SK-N-DZ (cell line): ENCODE measurements at places on chromosomes 2 and 18.

DNA sequence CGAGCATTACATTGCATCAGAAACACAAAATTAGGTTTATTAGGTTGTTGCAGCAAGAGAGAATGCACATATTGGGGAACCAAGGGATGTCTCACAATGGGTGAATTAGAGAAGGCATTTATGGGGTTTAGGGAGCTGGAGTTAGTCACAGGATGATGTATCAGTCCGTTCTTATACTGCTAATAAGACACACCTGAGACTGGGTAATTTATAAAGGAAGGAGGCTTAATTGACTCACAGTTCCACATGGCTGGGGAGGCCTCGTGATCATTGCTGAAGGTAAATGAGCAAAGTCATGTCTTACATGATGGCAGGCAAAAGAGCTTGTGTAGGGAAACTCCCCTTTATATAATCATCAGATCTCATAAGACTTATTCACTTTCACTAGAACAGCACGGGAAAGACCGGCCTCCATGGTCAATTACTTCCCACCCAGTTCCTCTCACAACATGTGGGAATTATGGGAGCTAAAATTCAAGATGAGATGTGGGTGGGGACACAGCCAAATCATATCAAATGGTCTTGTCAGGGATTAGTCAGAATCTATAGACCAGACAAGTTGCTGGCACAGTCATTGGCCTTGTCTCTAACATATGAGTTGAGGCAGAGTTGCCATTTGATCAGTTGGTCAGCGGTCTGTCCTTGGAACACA, 61.9 kb upstream of the RBMS1 start:
- no peak for DNase-seq

- no peak for DNase-seq
Measured at GRCh38 chr2:192381082-192381481, 186.3 kb upstream of the TMEFF2 start.

DNA sequence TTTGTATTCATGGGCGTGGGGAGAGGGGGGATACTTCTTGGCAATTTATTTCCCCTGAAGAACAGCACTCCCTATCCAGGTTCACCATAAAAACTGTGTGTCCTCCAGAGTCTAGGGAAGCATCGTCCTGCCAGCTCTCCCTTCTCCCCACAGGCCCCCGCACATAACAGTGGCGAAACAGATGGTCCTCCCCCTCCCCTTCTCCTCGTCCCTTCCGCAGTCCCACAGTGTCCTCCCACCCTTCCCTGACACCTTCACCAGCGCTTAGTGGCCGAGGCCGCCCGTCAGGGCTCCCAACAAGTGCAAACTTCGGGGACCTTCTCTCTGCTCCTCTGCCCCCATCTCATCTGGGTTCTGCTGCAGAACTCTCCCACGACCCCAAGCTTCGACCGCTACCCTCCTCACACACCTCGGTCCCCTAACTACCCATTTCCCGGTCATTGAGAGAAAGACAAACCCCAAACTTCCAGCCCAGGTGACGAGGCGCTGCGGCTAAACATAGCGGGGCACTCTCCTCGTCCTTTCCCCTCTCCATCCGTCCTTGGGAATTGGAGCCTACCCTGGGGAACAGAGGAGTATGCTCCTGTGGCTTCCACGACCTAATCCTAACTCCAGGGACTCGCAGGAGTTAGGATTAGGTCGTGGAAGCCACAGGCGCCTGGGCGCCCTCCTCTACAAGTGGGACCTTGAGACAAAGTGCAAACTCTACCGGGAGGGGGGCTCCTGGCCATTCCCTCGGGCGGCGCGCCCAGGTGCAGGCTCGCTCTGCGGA, 971 bp downstream of the ZNF385B start:
- DNase-seq: no peak

GRCh38 chr2:65062843-65063825, 6.9 kb downstream of the CEP68 start:
- no peak for DNase-seq

GRCh38 chr2:128958241-128958640, 639.6 kb upstream of the HS6ST1 start:
- no peak for DNase-seq

DNA sequence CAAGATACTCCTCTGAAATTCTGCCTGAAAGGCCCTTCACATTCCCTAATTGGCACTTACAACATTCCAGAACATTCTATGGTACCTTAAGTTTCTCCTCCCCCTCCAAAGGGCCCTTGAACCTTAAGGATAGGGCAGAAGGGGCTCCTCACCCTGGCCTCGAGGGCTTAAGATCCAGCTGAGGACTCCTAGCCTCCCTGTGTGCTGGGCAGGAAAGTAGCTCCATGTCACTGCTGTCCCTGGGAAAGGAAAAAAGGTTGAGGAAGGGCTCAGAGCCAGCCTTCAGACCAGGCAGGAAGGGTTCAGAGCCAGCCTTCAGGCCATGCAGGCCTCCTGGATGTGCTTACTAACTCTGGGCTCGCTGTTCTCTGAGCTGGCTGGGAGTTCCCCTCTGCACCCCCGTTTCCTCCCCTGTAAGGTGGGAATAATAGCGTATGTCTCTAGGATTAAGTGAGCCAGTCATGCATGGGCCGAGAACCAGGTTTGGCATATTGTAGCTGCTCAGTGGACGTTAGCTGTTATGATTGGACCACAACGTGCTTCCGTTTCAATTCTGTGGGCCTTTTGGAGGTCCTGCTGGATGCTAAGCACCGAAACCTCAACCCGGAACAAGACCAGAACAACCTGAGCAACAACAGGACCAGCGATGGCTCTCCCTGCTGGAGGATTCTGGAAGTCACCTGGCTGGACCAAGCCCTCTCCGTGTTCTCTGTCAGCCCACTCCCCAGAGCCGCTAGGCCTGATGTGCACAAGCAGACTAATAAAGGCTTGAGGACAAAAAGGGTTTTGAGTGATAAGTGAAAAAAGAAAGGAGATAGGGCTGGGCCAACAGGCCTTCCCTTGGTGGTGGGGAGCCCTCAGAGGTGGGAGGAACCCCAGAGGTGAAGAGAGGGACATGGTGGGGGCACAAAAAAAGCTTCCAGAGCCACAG, 1.0 kb upstream of the B3GNT7 start:
- DNase-seq: no peak
